Activated CD4-positive, alpha-beta T cell treated with anti-CD3 and anti-CD28 coated beads for 4 hours (primary cell): ENCODE measurements at places on chromosomes 3 and 15.

GRCh38 chr3:119632216-119632615 is 28.2 kb downstream of the POPDC2 start:
- DNase-seq: no peak

GRCh38 chr15:50009634-50010033 is 109.4 kb downstream of the ATP8B4 start:
- no peak for DNase-seq

- no peak for DNase-seq
Observed at GRCh38 chr3:186536883-186537844, 7.0 kb downstream of the CRYGS start.

DNA sequence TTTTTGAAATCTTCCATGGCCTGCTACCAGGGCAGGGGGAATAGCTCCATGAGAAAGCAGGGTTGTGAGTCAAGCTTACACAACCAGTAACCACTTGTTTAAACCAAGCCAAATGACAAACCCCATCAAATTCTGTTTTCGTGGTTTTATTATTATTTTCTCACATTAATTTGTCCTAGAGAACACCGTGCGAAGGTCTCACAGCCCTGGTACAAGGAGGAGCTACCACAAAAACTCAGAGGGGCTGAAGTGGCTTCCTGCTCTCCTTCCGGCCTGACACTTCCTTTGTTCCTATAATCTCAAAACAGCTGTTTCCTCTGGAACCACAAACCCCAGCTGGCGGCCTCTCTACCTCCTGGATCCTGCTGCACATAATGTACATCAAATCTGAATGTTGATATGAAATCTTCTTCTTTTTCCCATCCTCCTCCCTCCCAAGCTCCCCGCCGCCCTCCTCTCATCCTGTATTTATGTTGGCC is 375.9 kb downstream of the MCTP2 start:
- DNase-seq: no peak

- no peak for DNase-seq
Observed at GRCh38 chr3:108414007-108414406, 96.4 kb downstream of the MYH15 start.

DNA sequence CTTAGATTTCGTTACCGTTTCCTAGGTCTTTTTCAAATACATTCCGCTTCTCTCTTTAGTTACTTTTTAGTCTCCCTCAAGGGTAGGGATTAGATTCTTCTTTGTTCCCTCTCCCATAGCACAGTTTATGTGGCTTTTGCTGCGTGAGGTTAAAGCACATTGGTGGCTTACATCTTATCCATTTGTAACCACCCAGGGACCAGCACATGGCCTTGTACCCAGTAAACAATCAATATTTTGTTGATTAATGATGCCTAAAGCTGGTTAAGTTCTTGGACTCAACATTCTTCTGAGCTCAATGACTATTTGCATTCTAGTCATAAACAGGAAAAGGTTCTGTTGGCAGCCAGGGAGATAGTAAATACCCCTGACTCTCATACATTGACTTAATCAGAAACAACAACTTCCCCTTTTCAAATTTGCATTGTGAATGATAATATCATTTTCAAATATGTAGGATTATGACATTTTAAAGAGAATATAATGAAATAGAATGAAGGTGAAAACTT is 60.2 kb downstream of the CACNA1D start:
- DNase-seq: no peak

DNA sequence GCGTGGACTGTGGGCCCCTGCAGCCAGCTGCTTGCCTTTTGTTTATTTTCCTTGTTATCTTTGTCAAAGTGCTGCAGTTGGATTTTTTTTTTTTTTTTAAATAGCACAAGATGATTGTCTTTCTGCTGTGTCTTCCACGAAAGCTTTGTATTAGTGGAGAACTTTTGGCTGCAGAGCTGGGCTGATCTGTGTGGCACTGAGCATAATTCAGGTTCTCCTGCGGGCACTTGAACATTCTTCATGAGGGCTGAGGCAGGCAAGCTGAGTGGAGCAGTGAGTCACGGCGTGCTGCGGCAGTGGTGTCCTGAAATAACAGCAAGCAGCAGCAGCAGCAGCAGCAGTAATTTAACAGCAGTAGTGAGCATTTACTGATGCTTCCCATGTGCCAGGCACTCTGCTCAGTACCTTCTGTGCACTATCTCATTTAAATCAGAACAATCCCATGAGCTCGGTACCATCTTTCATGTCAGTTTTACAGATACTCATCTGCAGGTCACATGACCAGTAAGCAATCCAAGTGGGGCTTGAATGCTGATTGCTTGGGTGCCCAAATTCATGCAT is 45.8 kb downstream of the MITF start:
- no peak for DNase-seq

DNA sequence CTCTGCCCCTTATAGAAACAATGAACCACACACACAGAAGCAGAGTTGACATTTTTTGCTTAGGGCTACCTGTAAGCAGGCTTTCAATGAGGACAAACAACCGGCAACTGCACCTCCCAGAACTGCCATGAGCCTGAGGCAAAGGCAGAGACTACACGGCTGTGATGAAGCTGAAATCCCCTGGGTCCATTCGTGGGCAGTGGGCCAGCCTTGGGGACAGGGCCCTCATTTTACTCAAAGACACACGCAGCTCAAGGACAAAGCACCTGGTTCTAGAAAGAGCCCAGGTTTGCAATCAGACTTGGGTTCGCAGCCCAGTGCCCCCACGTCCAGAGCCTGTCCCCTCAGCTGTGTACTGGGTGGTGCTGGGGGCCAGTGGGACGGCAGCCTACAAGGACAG is 17.9 kb downstream of the FAM174B start:
- DNase-seq: no peak

GRCh38 chr3:132009241-132009640 is 25.6 kb downstream of the CPNE4 start:
- no peak for DNase-seq

DNA sequence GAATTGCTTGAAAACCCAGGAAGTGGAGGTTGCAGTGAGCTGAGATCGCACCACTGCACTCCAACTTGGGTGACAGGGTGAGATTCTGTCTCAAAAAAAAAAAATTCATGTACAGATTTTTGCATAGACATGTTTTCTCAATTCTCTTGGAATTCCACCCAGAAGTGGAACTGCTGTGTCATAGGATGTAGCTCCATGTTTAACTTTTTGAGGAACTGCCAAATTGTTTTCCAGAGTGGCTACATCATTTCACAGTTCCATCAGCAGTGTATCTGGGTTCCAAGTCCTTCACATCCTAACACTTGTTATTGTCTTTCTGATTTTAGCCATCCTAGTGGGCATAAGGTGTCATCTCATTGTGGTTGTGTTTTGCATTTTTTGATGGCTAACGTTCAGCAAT is 9.9 kb downstream of the CAPN7 start:
- no peak for DNase-seq

GRCh38 chr3:104787306-104787705 is 579.4 kb upstream of the ALCAM start:
- no peak for DNase-seq

DNA sequence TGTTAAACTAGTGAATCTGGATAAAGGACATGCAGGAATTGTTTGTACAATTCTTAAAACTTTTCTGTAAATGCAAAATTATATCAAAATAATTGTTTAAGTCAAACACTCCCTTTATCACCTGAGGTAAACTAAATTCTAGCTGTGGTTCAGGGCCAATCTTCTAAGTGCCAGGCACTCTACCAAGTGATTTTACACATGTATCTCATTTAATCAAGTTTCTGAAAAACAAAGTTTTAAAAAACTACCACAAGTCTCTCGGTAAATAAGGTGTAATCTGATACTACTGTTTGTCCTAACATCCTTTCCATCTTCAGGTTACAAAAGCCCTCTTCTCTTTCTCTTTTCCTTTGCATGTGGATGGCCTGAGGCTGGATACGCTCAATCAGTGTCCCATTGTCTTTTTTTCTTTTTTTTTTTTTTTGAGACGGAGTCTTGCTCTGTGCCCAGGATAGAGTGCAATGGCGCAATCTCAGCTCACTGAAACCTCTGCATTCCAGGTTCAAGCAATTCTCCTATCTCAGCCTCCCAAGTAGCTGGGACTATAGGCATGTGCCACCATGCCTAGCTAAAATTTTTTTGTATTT is 19.3 kb downstream of the IFT80 start:
- no peak for DNase-seq

- peak; percentile 3 for DNase-seq
Observed at GRCh38 chr15:50182219-50183013, 420 bp downstream of the SLC27A2 start.

GRCh38 chr3:159080821-159081220 is 279.0 kb downstream of the MFSD1 start:
- no peak for DNase-seq

DNA sequence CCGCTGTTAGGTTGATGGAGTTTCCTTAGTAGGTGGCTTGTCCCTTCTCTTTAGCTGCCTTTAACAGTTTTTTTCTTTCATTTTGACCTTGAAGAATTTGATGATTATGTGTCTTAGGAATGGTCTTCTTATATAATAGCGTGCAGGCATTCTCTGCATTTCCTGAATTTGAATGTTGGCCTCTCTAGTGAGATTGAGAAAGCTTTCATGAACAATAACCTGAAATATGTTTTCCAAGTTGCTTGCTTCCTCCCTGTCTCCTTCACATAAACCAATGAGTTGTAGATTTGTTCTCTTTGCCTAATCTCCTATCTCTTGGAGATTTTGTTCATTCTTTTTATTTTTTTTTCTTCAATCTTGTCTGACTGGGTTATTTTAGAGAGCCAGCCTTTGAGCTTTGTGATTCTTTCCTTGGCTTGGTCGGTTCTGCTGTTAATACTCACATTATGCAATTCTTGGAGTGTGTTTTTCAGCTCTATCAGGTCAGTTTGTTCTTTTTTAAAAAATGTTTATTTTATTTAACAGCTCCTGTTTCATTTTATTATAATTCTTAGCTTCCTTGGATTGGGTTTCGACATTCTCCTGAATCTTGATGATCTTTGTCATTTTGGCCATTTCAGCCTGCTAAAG is 627.9 kb downstream of the SI start:
- no peak for DNase-seq

- peak; percentile 21 for DNase-seq
Observed at GRCh38 chr3:183287301-183287971, 34.4 kb downstream of the B3GNT5 start.

GRCh38 chr15:59259137-59259943 is 52.7 kb downstream of the LDHAL6B start:
- DNase-seq: no peak

- DNase-seq: no peak
Observed at GRCh38 chr3:187385296-187385695, 17.1 kb downstream of the RTP4 start.

- DNase-seq: no peak
Observed at GRCh38 chr15:52133510-52134220, 21.1 kb upstream of the BCL2L10 start.

DNA sequence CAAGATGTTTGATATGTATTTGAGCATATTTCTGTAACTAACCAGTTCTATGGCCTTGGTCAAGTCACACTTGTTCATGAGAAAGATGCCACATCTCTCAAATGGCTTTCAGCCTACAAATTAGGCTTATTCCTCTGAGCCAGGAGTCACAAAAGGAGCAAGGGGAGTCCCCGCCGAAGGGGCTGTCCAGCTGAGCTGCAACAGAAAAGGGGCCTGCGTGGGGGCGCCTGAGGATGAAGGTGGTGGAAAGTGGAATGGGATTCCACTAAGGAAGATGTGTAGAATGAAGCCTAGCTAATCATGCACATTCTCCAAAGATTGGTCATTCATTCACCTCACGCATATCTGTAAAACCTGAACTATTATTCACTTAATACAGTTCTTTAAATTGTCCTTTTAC is 19.1 kb downstream of the ALDH1L1 start:
- no peak for DNase-seq

GRCh38 chr15:62254137-62254934 is 89.3 kb upstream of the C2CD4B start:
- DNase-seq: peak; percentile 50

GRCh38 chr3:17730318-17730967 is 12.0 kb downstream of the TBC1D5 start:
- no peak for DNase-seq

GRCh38 chr3:32571192-32571485 is 481 bp upstream of the DYNC1LI1 start:
- no peak for DNase-seq

DNA sequence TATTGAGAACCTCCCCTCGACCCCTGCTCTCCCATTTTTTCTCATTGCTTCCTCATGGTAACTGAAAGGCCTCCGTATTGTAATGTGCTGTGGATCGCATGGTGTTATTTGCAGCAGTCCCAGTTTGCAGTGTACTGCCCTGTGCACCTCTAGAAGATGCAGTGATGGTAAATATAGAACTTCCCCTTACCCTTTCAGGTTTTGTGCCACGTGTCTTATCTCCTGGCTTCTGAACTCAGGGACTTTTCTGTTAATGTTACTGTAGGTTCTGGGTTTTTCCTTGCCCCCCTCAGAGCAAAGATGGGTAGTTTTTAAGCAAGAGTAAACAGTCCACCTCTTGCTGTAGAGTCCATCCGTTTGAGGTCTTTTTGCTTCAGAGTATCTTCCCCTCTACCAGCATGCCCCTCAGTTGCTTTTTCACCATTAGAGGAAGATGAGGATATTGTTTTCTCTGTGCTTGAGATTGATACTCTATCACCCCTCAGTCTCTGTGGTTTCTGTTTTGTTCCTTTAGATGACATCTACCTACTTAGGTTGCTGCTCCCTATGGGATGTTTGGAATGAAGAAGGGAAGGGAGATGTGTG is 22.4 kb downstream of the CHD2 start:
- no peak for DNase-seq

- no peak for DNase-seq
Observed at GRCh38 chr15:39643727-39644126, 62.8 kb downstream of the THBS1 start.

GRCh38 chr3:31892500-31892899 is 88.6 kb downstream of the OSBPL10 start:
- no peak for DNase-seq

GRCh38 chr3:146626403-146627122 is 21.4 kb upstream of the PLSCR5 start:
- DNase-seq: no peak

GRCh38 chr3:172542999-172543398 is 19.8 kb upstream of the TNFSF10 start:
- no peak for DNase-seq

- DNase-seq: no peak
Observed at GRCh38 chr3:177196456-177197040, 734 bp downstream of the TBL1XR1 start.

DNA sequence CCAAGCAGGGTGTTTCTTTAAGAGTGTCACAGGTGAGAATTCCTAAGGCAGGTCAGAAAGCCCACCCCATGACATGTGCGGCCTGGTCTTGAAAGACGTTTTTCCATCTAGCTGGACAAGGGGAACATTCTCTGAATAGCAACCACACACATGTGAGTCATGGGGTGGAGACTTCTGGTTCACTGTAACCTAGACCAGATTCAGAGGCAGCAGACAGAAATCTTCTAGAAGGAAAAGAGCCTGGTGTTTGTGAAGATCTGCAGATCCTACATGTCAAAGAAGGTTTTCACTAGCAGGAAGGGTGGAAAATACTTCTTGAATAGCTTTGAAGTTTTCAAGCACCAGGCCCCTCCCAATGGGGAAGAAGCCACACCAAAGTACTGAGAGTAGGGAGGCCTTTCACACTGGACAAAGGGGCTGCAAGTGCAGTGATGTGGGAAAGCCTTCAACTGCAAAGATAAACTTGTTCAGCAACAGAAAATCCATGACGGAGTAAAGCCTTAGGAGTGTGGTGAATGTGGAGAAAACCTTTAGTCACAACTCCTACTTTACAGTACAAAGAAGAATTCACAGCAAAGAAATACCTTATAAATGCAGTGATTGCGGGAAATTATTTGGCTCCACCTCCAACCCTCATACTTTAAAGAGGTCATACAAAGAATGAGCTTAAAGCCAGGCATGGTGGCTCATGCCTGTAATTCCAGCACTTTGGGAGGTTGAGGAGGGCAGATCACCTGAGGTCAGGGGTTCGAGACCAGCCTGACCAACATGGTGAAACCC is 17.6 kb downstream of the ADAM10 start:
- DNase-seq: no peak
